Activated CD4-positive, CD25-positive, alpha-beta regulatory T cell treated with anti-CD3 and anti-CD28 coated beads, Interleukin-2, amount 50 U/mL, for 16 hours (primary cell): ENCODE measurements at places on chromosomes 11 and 22.

GRCh38 chr11:17273668-17274282, 2.8 kb upstream of the NUCB2 start:
- DNase-seq, result no peak

GRCh38 chr11:10302744-10303557, 1.9 kb upstream of the ADM start:
- DNase-seq, result no peak

- DNase-seq, result no peak
Observed at GRCh38 chr11:127242676-127243075, 242.1 kb upstream of the KIRREL3 start.

DNA sequence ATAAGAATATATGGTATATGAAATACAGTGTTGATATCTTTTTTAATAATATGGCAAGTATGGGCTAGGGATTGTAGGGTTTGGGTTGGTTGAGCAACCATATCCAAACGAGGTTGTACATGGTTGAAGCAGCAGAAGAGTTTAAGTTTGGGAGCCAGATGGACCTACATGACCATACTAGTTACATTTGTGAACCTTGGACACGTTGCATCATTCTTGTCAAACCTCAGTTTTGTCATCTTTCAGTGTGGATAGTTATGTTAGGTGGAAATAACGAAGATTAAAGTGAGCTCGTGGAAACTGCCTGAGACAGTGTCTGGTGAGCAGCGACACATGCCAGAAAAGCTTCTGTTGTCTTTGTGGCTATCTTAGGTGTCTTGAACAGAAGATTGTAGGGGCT, 307.1 kb upstream of the KIRREL3 start:
- no peak for DNase-seq
